Activated CD4-positive, alpha-beta T cell treated with anti-CD3 and anti-CD28 coated beads, Interleukin-2, amount 10 ng/mL, durations not matched to agents 7 days and 5 days (primary cell): ENCODE measurements at places on chromosomes 4 and X.

DNA sequence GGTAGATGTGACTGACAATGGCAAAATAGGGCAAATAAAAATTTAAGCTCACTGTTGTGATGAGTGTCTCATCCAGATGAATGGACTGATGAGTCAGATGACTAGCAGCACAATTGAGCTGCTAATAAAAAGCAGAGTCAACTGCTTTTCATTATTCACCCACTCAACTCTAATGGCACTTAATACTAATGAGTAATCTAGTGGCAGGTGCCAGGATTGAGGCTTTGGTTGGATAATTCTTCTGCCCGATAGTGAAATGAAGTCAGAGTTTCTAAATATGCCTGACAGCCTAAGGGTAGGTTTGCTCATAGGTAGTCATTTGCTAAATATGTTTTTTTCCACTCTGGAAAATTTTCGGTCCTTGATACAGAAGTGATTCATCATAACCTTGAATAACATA lies 10.4 kb downstream of the OGT start:
- H3K27ac ChIP-seq = peak overlapping the region; percentile 64
- no peaks in the 10 kb centered on the region for H3K27me3 ChIP-seq
- peaks cover 55% of the 10 kb centered on the region for H3K4me1 ChIP-seq
- H3K4me3 ChIP-seq = no peak overlapping the region
- peaks cover 73% of the 10 kb centered on the region for H3K36me3 ChIP-seq
- no peak for DNase-seq

DNA sequence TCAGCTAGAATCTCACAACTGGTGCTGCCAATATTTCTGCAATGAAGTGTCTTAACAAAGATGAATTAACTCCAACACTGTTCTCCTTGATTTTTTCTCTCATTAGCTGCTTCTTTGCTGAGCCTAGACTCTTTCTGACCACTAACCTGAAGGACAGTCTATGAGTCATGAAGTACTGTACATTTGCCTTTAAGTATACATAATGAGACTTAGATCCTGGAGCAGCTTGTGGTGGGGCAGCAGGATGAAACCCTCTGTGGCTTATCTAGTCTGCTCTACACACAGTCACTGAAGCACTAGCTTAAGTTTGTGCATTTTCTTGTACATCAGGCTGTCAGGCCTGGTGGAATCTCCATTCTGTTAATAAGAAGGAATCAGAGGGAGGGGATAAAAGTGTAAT lies 307.4 kb upstream of the SMIM31 start:
- H3K27me3 ChIP-seq = no peaks in the 10 kb centered on the region
- H3K4me3 ChIP-seq = no peak overlapping the region
- H3K27ac ChIP-seq = no peak overlapping the region
- DNase-seq = no peak
- H3K4me1 ChIP-seq = no peaks in the 10 kb centered on the region

DNA sequence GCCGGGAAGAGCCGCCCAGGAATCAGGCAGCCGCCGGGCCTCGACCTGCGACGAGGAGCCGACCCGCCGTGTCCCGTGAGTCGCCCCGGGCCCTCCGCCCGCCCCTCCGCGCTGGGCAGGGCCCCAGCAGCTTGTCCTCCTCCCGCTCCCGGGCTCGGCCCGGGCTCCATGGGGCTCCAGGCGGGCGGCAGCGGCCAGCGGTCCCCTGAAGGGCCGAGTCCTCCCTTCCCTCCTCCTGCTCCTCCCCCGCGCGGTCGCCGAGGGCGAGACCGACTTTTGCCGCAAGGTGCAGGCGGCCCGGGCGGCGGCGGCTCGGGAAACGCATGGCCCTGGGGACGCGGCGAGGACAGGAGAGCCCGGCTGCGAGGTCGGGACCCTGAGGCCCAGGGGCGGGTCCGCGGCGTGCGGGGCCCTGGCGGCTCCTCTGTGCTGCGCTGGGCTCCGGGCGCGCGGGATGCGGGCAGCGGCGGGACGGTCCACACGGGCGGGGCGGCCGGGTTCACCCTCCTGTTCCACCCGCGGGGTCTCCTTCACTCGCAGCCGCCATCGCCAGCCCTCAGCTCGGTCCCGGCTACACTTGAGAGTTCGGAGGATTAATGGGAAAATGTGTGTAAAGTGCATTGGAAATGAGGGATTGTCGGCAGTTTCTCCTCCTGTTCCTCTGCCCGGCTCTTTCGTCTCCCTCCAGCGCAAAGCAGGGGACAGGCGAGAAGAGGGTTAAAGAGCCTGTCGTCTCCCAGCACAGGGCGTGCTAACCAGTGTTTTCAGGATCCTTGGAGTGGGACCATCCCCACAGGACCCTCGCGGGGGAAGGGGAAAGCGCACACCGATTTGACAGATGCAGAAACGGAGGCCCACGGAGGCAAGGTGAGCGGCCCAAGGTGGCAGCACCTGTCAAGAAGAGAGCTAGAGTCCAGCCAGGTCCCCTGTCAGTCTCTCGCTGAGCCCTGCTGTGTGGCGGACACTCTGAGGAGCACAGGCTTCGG lies 16.6 kb upstream of the ZNF718 start:
- DNase-seq = no peak
- no peaks in the 10 kb centered on the region for H3K4me1 ChIP-seq
- H3K27me3 ChIP-seq = peaks cover 36% of the 10 kb centered on the region

DNA sequence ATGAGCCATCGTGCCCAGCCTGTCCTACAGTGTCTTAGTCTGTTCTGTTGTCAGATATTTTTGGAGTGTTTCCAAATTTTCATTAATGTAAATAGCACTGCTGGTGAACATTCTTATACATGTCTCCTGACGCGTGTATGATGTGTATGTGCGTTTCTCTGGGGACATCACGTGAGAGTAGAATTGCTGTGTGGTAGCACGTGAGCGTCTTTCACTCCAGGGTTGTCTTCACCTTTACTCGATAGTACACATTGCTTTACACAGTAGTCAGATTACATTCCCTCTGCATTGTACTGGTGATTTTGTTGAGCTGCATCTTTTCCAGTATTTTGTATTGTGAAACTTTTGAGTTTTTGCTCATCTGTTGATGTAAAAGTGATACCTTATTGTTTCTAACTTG lies 60.0 kb downstream of the ARHGAP10 start:
- peaks cover under 1% of the 10 kb centered on the region for H3K36me3 ChIP-seq
- no peaks in the 10 kb centered on the region for H3K27me3 ChIP-seq
- peak overlapping the region; percentile 88 for H3K27ac ChIP-seq
- no peak for DNase-seq
- H3K4me3 ChIP-seq = peak overlapping the region; percentile 71
- H3K4me1 ChIP-seq = peaks cover 41% of the 10 kb centered on the region

DNA sequence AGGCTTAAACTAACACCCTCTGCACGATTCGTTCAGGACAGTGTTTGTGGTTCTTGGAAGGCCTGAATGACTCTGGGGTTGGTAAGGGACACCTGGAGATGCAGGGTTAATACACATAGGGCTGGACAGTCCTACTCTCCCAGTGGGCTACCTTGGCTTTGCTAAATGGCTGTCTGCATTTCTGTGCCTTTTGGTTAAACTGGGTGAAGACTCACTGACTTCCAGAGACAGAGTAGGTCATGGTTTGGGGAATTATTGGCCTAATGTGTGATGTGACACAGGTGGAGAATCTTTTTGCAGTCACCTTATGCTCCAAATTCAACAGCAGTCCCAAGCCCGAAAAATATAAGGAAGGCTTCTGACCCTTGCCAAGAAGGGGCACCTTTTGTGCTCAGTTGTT lies 10.5 kb downstream of the POU4F2 start:
- H3K4me1 ChIP-seq = peaks cover 1% of the 10 kb centered on the region
- no peak overlapping the region for H3K4me3 ChIP-seq
- no peak for DNase-seq
- no peak overlapping the region for H3K27ac ChIP-seq
- H3K36me3 ChIP-seq = peaks cover 3% of the 10 kb centered on the region
- peaks cover 81% of the 10 kb centered on the region for H3K27me3 ChIP-seq

- H3K4me1 ChIP-seq = peaks cover 19% of the 10 kb centered on the region
- H3K27me3 ChIP-seq = no peaks in the 10 kb centered on the region
- DNase-seq = no peak
- H3K27ac ChIP-seq = no peak overlapping the region
- H3K4me3 ChIP-seq = no peak overlapping the region
These were observed 37.1 kb downstream of the ITM2A start for GRCh38 chrX:79330022-79330421.

DNA sequence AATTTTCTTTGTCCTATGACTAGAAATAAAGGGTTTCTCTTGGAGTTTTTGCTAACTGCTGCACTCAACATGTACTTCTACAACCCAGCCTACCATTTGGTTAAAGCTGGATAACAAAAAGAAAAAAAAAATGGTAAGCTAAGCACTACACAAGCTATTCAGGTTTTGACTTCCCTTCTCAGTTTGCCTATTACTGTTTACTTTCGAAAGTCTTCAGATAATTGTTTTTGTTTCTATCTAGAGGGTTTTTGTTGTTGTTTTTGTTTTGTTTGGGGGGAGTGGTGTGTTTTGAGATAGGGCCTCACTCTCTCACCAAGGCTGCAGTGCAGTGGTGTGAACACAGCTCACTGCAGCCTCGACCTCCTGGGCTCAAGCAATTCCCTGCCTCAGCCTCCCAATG lies 46.6 kb downstream of the CLOCK start:
- no peak overlapping the region for H3K4me3 ChIP-seq
- H3K27ac ChIP-seq = no peak overlapping the region
- peaks cover 11% of the 10 kb centered on the region for H3K36me3 ChIP-seq
- DNase-seq = no peak

GRCh38 chr4:183147196-183147595 lies 48.1 kb downstream of the WWC2 start:
- no peaks in the 10 kb centered on the region for H3K4me1 ChIP-seq
- H3K4me3 ChIP-seq = no peak overlapping the region
- no peak for DNase-seq

DNA sequence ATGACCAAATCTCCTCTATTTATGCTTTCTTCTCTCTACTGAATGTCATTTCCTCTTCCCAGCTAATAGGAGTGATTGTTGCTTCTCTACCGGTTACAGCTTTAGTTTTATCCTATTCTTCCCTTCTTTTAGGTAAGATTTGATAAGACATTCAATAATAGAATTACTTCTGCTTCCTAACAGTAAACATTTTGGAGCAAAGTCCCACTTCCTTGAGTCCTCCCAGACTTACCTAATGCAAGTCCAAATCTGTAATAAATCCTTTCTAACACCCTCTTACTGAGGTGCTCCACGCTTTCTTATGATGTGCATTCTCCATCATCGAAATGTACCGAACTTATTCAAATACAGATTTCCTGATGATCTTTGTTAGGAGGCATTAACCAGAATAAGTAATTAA lies 79.2 kb upstream of the GPM6A start:
- H3K4me3 ChIP-seq = no peak overlapping the region
- H3K4me1 ChIP-seq = no peaks in the 10 kb centered on the region
- no peak for DNase-seq
- no peaks in the 10 kb centered on the region for H3K36me3 ChIP-seq

DNA sequence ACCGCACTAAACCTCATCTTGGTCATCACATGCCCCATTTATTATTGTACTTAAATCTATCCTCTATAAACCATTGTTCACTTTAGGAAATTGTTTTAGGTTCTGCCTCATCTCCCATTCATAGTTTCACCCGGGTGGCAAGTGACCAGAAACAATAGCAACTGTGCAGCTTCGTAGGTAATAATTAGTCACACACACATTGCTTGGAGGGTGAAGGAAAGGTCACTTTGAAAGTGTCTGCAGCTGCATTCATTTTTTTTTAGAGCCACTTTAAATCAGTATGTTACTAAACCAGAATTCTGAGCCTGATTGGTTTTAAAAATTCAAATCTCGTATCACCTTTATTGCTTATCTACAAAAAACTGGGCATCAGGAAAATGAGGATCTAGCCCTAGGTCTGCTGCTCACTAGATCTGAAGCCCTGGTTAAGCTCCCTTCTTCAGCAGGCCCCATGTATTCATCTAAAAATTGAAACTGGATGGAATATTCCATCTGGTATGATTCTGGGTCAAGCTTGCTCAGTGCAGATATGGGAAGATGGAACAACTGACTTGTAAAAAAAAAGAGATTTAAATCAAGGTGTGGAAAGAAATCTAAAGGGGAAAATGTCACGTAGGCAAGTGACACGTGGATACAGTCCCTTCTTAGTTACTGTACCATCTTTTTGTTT lies 62.4 kb downstream of the LIMCH1 start:
- H3K4me3 ChIP-seq = no peak overlapping the region
- no peak overlapping the region for H3K27ac ChIP-seq
- H3K36me3 ChIP-seq = no peaks in the 10 kb centered on the region
- no peak for DNase-seq

GRCh38 chr4:61427099-61427817 lies 227.1 kb downstream of the ADGRL3 start:
- H3K27me3 ChIP-seq = no peaks in the 10 kb centered on the region
- no peak overlapping the region for H3K27ac ChIP-seq
- no peak overlapping the region for H3K4me3 ChIP-seq
- H3K36me3 ChIP-seq = no peaks in the 10 kb centered on the region
- no peak for DNase-seq
